ENCODE measurements at places on chromosomes 6 and 20.

- no peak for DNase-seq
These were observed 3.2 kb upstream of the PPP1R3G start for GRCh38 chr6:5081955-5082354.

DNA sequence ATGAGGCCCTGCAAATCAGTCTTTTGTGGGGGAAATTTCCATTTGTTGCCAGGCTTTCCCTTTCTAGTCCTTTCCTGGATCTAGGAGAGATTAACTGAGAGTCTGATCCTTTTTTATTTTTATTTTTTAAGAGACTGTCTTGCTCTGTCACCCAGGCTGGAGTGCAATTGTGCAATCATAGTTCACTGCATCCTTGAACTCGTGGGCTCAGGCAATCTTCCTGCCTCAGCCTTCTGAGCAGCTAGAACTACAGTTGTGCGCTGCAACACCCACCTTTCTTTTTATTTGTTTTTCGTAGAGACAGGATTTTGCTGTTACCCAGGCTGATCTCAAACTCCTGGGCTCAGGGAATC, 22.9 kb downstream of the OR2B2 start:
- DNase-seq = no peak

DNA sequence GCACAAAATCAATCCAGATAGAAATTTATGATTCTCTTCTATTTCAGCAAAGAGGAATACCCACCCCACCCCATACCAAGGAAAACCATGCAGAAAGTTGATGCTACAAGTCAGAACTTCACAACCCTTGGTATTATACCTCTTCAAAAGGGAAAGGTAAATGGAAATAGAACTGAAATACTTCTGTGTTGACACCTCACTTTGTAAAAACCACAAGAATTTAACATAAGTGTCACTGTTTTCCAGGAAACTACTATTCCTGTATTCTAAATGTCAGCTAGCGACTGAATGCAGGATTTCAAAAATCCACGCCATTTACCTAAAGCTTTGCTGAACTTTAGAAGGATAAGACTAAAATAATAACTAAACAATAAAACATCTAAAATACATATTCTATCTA, 3.6 kb downstream of the CPNE1 start:
- DNase-seq = no peak

- no peak for DNase-seq
These were observed 8.5 kb downstream of the TSPYL1 start for GRCh38 chr6:116271149-116271708.

Data from activated naive CD4-positive, alpha-beta T cell treated with anti-CD3 and anti-CD28 coated beads, Interleukin-2, amount 50 U/mL, for 72 hours (primary cell).